Naive thymus-derived CD4-positive, alpha-beta T cell (primary cell): ENCODE measurements at places on chromosomes 4 and X.

- H3K27me3 ChIP-seq = no peaks in the 10 kb centered on the region
- no peaks in the 10 kb centered on the region for H3K4me1 ChIP-seq
- H3K4me3 ChIP-seq = no peak overlapping the region
- no peak for DNase-seq
- H3K27ac ChIP-seq = no peak overlapping the region
- H3K36me3 ChIP-seq = peaks cover 26% of the 10 kb centered on the region
Observed at GRCh38 chr4:154542271-154542879, 7.8 kb downstream of the PLRG1 start.

DNA sequence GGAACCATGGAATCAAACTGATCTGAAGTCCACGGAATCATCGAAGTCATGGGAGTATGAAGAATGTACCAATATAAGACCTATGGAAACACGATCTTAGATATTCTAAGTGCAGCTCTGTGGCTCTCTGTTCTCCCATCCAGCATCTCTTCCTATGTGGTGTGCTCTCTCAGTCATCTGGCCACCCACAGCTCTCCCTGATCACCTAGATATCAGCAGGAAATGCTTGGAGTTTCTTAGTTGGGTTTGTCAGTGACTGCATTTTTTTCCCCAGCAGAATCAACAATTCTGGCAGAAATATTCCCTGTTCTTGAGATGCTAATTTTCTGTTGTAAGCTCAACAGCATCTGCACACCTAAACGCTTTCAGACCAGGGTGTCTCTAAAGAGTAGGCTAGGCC is 94.1 kb downstream of the GC start:
- DNase-seq = no peak
- no peak overlapping the region for H3K27ac ChIP-seq
- H3K36me3 ChIP-seq = no peaks in the 10 kb centered on the region

GRCh38 chrX:50613846-50614245 is 143.2 kb upstream of the DGKK start:
- H3K27ac ChIP-seq = no peak overlapping the region
- no peaks in the 10 kb centered on the region for H3K4me1 ChIP-seq
- no peaks in the 10 kb centered on the region for H3K36me3 ChIP-seq
- no peaks in the 10 kb centered on the region for H3K27me3 ChIP-seq

DNA sequence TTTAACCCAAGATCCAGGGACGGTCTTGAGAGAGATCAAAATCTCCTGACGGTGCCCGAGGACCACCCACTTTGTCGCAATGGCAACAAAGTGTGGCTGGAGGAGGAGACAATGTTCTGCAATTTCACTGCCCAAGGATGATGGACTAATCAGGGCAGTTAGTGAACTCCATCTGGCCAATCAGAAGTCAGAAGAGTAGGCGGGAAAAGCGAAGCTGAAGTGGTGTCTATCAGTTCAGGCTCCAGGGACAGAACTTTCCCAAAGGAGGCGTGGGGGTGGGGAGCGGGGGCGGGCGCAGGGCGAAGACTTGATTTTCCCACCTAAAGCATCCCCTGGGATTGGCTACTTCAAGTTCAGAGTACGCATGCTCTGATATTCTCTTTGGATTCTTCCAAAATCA is 25.6 kb downstream of the SPACA5B start:
- no peaks in the 10 kb centered on the region for H3K27me3 ChIP-seq
- H3K4me1 ChIP-seq = no peaks in the 10 kb centered on the region
- H3K4me3 ChIP-seq = no peak overlapping the region
- no peaks in the 10 kb centered on the region for H3K36me3 ChIP-seq

- no peaks in the 10 kb centered on the region for H3K27me3 ChIP-seq
- no peak overlapping the region for H3K4me3 ChIP-seq
- H3K36me3 ChIP-seq = no peaks in the 10 kb centered on the region
- no peak for DNase-seq
- H3K4me1 ChIP-seq = no peaks in the 10 kb centered on the region
- H3K27ac ChIP-seq = no peak overlapping the region
Observed at GRCh38 chrX:108875548-108875947, 139.2 kb upstream of the IRS4 start.

GRCh38 chr4:188976644-188977115 is 837.4 kb downstream of the TRIML1 start:
- no peaks in the 10 kb centered on the region for H3K4me1 ChIP-seq
- H3K36me3 ChIP-seq = no peaks in the 10 kb centered on the region
- no peak overlapping the region for H3K27ac ChIP-seq
- DNase-seq = no peak
- H3K4me3 ChIP-seq = no peak overlapping the region

DNA sequence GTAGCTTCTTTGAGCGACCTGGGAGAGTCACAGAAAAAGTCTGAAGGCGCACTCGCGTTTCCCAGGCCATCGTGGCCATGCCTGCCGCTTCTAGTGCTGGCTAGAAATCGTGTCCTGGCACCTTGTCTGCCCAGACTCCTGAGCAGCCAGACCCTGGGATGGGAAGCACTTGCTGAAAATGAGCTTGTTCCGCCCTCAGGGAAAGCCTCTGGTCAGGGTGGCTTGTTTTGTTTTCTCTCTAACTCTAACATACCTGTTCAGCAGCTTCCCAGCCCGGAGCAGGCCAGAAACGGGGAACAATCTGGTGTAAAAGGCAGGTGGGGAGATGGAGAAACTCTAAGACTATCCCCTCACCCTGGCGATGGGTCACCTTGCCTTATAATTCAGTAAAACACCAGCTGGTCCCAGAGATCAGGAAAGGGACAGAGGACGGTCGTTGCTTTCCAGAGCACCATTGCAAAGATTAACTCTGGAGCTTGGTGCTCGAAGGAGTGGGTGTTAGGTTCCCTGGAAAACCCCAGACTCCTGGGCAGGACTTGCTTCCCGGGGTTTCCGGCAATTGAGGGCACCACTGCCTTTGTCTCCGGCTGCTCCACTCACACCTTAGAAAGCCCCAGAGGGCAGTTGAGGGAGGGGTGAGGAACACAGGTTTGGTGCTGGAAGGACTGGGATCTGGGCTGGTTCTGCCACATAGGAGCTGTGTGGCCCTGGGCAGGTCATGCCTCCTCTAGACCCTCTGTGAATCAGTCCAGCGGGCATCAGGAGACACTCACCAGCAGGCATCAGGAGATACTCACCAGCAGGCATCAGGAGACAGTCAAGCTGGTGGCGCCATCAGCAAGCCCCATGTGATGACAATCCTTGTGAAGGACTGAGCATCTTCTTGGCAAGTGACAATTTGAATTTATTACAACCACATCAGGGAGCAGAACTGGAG is 4.5 kb upstream of the SH3TC1 start:
- peaks cover 8% of the 10 kb centered on the region for H3K4me1 ChIP-seq
- H3K4me3 ChIP-seq = no peak overlapping the region
- no peak for DNase-seq
- peaks cover 5% of the 10 kb centered on the region for H3K36me3 ChIP-seq
- H3K27me3 ChIP-seq = no peaks in the 10 kb centered on the region
- H3K27ac ChIP-seq = no peak overlapping the region
